ENCODE measurements at places on chromosomes 1 and 21.

DNA sequence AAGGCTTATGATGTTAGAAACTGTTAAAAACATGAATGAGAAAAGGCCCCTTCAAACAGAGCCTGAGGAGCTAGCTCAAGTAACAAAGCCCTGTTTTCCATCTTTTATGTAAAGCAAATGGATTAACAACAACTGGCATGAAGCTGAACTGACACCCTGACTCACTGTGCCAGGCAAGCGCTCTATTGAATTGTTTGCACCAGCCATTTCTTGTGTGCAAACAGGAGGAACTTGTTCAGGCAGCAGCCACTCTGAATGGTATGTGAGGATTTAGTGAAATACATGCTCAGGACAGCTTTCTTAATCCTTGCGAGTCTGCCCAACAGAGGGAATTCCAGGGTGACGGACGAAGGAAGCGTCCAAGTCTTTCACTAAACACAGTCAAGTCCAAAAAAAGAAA, 291.1 kb upstream of the ADGRL2 start:
- DNase-seq: no peak

GRCh38 chr1:200665861-200666260, 3.8 kb downstream of the DDX59 start:
- no peak for DNase-seq

GRCh38 chr1:169631249-169631648, 1.3 kb upstream of the SELP start:
- DNase-seq: no peak

GRCh38 chr1:226821719-226822085, 48.7 kb upstream of the PSEN2 start:
- no peak for DNase-seq

DNA sequence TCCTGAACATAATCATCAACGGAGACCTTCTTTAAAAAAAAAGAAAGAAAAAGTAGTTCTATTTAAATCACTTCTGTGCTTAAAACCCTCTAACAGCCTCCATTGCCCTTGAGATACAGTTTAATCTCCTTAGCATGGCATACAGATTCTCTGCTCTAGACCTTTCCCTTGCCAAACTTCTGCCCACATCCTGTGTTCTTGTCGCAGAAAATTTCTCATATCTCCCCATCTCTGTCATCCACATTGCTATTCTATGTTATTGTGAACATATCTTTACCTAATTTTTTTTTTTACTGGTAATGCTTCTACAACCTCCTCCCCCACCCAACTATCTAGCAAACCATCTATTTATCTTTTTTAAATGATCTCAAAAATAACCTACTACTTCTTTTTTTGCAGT, 135.7 kb upstream of the PROX1 start:
- DNase-seq: no peak

- DNase-seq: no peak
Measured at GRCh38 chr1:15493869-15494390, 18.0 kb downstream of the CELA2B start.

DNA sequence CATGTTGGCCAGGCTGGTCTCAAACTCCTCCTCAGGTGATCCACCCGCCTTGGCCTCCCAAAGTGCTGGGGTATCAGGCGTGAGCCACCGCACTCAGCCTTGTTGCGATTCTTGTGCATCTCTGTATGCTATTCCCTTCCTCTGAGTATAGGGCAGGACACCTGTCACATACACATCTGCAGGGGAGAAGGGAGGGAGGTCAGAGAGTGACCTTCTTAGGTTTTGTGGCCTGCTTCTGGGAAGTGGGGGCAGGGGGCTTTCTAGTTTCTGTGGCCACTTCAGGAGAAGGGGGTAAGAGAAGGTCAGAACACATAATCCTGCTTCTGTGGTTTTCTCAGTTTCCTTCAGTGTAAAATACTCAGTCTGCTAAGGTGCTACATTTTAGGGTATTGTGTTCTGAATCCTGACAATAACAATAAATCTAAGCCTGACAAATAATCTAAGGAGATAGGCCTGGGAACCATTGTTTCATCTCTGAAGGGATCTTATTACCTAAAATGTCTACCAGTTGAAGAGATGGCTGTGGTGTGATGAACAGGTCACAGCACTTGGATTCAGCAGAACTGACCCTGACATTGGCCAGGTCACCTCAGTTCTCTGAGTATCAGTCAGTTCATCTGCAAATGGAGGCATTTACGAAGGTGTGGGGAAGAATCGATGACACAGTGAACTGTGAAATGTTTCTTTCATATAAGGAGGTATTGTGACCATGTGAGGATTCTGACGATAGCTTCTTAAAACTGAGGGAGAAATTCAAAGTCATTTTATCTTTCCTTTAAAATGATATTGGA, 212.6 kb upstream of the L1TD1 start:
- no peak for DNase-seq

- DNase-seq: peak; percentile 86
Measured at GRCh38 chr1:119587341-119587740, 60.7 kb downstream of the ZNF697 start.

GRCh38 chr1:54754045-54754444, 10.3 kb downstream of the PARS2 start:
- no peak for DNase-seq

DNA sequence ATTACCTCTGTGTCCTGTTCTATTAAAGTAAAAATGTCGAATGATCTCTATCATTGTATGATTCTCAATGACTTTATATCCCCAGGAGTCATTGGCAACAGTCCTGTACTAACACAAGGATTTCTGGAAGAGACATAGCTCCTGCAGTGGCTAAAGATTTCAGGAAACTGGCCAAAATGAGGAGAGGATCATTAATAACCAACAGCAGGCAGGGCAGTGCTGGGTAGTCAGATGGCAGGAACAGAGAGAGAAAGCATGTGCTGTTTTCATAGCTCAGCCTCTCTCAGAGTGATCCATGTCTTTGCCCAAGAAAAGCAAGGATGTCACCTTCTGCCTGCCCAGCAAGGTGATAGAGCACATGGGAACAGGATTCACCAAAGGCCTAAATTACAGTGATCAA, 604.7 kb upstream of the PLXNA2 start:
- DNase-seq: no peak

GRCh38 chr1:223140611-223141405, 2.2 kb downstream of the TLR5 start:
- DNase-seq: no peak

- DNase-seq: no peak
Measured at GRCh38 chr1:224539971-224540370, 76.1 kb upstream of the CNIH3 start.

DNA sequence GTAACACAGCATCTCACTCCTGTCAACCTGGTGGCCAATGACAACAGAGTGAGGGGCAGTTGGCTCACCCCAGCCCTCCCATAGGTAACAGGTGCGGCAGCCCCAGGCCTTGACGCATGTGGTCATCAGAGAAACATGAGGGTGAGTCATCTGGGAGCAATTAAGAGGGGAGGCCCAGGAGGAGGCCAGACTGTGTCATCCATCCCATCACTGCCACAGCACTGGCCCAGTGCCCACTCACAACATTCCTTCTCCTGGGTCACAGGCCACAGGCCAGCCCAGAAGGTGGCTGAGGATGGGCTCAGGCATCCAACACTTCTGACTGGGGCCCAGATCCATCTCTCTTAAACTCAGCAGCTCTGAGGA, 17.1 kb downstream of the TEX35 start:
- peak; percentile 93 for DNase-seq

DNA sequence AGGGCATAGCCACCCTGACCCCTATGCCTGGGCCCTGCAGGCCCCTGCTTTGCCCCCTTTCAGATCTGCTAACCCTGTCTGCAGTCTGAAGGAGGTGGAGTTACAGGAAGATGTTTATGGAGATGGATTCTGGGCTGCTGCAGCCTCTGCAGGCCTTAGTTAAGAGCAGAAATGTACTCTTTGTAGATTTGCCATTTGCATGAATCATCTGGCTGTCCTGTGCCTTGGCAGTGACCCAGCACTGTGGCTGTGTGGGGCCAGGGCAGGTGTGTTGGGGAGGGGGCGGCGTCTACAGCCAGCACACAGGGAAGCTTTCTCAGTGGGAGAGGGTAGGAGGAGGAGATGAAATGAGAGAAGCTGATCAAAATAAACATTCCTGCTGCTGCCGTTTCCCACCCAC, 867.3 kb downstream of the PLA2G4A start:
- DNase-seq: peak; percentile 37

GRCh38 chr1:226108935-226109828, 46.7 kb downstream of the H3-3A start:
- no peak for DNase-seq

DNA sequence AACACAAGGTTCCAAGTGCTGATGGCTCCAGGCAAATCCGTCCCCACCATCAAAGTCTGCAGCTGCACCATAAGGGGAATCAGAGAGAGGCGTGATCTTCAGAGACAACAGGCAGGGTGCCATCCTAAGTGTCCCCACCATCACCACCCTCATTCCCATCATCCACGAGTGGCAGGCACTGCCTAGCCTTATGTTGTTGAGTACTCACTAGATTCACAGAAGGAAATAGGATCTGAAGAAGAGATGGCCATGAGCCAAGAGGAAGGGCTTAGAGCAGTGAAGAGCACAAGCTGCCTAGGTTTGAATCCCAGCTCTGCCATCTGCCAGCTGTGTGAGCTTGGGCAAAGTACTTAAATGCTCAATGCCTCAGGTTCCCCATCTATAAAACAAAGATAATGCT, 207.3 kb upstream of the CSF3R start:
- no peak for DNase-seq

DNA sequence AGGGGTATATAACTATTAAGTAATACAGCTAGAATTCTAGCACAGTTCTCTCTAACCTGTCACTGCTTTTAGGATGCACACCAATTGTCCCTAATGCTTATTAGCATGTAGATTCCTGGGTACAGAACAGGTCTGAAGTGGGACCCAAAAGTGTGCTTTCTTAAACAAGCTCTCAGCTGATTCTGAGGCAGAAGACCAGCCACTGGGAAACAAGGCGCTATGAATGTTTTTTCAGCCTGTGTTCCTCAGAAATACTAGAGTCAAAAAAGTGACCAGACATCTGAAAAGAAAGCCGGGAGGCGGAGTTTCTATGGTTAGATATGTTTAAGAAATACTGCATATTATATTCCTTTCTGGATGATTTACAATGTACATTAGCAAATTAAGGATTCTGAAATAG, 1.8 kb downstream of the PEF1 start:
- no peak for DNase-seq

DNA sequence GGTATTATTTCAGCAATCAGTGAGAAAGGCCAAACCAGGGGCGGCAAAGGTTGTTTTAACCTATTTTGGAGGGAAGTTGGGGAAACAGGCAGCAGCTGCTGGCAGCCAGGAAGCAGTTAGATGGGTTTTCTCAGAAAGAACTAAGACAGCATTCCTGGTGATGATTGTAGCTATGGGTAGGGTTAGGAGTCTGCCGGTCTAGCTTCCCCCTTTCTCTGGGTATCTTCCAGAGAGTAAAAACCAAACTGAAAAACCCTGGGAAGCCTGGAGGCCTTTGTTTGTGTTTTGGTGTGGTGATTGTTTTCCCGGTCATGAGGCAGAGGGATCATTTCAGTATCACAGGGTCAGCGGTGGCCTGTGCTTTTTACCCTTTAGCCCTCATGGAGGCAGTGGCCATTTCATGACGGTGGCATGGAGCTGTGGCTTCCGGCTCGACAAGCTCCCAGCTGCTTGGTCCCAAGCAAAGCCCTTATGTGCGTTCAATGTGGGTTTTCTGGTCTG, 19.5 kb upstream of the TNFRSF1B start:
- no peak for DNase-seq

DNA sequence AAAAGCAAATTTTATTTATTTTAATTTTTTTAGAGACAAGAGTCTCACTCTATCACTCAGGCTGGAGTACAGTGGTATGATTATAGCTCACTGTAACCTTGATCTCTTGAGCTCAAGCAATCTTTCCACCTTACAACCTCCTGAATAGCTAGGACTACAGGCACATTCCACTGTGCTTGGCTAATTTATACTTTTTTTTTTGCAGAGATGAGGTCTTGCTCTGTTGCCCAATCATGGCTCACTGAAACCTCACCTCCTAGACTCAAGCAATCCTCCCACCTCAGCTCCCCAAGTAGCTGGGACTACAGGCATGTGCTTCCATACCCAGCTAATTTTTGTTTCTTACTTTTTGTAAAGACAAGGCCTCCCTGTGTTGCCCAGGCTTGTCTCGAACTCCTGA, 49.5 kb downstream of the DR1 start:
- DNase-seq: no peak

- no peak for DNase-seq
Measured at GRCh38 chr1:29172415-29172939, 9.2 kb downstream of the SRSF4 start.

DNA sequence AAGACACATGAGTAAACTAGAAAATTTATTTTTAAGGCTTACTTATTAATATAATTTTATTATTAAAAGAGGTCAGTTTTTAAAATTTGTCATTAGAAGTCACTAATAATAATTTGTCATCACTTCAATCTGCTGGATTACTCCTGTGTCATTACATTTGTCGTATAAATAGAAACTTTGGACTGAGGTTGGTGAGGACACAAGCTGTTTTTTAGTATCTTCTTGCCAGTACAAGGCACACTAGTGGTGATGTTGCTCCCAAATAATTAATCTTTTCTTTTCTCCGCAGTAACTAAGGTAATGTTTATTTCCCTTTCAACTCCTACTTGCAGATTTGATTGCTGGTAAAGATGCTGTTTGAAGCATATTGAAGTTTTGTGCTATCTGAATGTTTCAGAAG, 59.4 kb upstream of the TENT5C start:
- no peak for DNase-seq

GRCh38 chr1:242824435-242824834, 299.9 kb upstream of the PLD5 start:
- peak; percentile 75 for DNase-seq

DNA sequence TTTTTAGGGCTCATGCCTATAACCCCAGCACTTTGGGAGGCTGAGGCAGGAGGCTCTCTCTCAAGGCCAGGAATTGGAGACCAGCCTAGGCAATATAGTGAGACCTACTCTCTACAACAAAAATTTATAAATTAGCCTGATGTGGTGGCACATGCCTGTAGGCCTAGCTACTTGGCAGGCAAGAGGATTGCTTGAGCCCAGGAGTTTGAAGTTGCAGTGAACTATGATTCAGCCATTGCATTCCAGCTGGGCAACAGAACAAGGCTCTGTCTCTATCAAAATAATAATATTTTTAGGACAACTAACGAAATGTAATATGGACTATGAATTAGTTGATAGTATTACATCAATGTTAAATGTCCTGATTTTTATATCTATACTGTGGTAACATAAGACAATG, 68.8 kb upstream of the ARID1A start:
- no peak for DNase-seq

DNA sequence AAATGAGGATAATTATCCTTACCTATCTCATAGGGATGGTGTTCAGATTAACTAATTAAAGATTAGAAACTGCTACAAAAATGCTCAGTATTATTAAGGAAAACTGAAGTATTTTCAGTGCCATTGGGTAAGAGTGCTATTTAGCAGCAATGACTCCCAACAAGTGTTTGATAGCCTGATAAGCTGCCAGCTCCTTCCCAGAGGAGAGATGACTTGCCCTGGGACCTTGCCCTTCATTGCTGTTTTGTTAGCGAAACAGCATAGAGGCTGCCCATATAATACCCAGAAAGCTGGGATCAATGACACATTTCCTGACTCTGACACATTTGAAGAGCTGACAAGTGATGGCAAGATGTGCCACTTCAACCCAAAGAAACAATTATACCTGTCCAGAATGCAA, 592.2 kb downstream of the ADGRL2 start:
- no peak for DNase-seq

- DNase-seq: no peak
Measured at GRCh38 chr1:218866507-218866906, 307.2 kb upstream of the LYPLAL1 start.

- DNase-seq: no peak
Measured at GRCh38 chr1:17213782-17214148, 8.8 kb downstream of the PADI1 start.

Data from urothelium cell line (cell line).